Progenitor cell of endocrine pancreas (in vitro differentiated cells): ENCODE measurements at places on chromosomes 12 and 14. TPM values are rescaled to one million over a fixed set of nuclear protein-coding genes. Genes with fewer than 3 reads are reported as not detected.

GRCh38 chr14:51392416-51392815, 152.4 kb downstream of the TMX1 start:
- DNase-seq, result no peak

Gene ETFBKMT
- 3.7 and 4.5 TPM in 2 replicates for total RNA-seq

GRCh38 chr12:19189522-19189921, 60.0 kb downstream of the PLEKHA5 start:
- no peak for DNase-seq

GRCh38 chr12:26523708-26524150, 309.3 kb downstream of the ITPR2 start:
- DNase-seq, result no peak

DNA sequence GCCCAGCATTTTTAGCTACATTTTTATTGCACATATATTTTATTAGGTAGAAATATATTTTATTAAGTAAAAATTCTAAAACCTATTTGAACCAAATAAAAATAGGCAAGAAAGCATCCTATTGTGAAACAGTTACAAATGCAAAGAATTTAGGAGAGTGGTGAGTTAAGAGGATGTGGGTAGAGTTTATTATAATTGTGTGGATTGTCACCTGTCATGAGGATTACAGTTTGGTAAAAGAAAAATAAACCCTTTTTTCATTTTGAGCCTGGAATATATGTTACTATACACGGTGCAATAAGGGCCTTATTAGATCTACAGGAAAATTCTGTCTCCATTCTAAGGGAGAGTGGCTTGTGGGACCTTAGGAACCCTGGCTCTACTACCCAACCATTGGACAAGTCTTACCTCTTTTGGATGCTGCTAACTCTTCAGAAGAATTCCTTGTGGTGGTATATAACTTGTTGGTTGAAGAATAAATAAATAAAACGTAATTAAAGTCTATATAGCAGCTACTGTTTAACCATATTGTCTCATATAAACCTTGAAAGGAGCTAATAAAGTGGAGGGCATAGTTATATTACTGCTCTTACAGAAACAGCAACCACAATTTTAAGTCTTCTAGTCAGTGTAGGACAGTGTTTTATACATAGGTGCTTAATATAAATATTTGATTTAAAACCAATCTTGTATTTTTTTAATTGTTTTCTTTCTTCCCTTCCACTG, 67.8 kb downstream of the FGD4 start:
- DNase-seq, result no peak

DNA sequence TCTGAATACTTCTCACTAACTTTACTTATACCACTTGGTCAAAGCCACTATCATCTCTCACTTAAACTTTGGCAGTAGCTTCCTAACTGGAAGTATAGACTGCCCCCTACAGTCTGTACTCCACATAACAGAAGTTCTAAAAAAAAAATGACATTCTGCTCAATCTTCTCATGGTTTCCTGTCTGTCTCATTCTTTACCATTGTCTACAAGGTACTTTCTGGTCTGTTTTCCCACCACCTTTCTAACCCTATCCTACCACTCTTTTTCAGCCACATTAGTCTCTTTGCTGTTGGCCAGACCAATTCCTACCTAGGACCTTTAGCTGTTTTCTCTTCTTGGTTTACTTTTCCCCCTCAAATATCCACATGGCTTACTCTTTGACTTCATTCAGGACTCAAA, 14.7 kb downstream of the CPSF6 start:
- DNase-seq, result no peak

Gene HHIPL1
- 0.65 and 0.73 TPM in 2 replicates for total RNA-seq

DNA sequence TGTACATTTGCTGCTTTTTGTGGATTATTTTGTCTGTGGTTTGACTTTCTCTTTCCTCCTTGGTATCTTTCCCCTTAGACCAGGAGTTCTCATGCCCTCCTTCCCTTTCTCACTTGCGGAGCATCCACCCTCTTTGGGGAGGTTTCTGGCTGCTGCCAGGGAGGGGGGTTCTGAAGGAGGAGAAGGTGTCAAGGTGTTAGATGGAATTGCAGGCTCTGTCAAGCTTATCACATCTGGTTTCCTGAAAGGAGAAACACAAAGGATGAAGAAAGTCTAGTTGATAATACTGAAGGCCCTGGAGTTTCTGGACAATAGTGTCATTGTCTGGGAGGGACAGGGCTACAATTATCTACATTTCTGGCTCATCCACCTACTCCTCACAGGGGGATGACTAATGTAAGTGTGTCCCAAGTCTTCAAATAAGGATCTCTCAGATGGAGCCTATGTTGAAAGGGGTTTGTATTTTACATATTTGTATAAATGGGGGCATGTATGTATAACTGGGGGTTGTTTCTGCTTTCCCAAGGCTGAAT, 217.3 kb upstream of the CCDC196 start:
- DNase-seq, result no peak

Gene NAB2
- 13.4 and 13.8 TPM in 2 replicates for total RNA-seq

DNA sequence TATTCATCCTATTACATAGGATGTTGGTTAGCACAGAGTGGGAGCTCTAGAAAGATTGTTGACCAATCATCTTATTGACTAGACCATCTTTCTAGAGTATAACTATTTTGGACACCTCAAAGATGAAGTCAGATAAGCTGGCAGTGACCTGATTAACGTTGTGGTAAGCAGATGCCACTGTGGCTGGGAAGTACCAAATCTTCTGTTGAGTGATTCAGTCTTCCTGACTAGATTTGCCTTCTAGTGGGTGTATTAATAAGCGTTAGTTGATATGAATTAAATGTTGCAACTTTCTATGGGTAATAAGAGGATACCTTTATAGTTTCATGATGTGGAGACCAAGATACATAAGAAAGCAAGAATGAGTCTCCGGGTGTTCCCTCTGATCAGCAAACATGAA, 51.2 kb upstream of the HELB start:
- DNase-seq, result no peak

- no peak for DNase-seq
These were observed 95.6 kb upstream of the DNM1L start for GRCh38 chr12:32583534-32583933.

Gene GPR132
- 0.57 and 0.69 TPM in 2 replicates for total RNA-seq

- DNase-seq, result no peak
These were observed 3.8 kb upstream of the SCARB1 start for GRCh38 chr12:124867401-124867930.

Gene FIGNL2
- total RNA-seq, result 44.5 and 46.7 TPM in 2 replicates

- no peak for DNase-seq
These were observed 49.7 kb upstream of the CHPT1 start for GRCh38 chr12:101647711-101648110.

DNA sequence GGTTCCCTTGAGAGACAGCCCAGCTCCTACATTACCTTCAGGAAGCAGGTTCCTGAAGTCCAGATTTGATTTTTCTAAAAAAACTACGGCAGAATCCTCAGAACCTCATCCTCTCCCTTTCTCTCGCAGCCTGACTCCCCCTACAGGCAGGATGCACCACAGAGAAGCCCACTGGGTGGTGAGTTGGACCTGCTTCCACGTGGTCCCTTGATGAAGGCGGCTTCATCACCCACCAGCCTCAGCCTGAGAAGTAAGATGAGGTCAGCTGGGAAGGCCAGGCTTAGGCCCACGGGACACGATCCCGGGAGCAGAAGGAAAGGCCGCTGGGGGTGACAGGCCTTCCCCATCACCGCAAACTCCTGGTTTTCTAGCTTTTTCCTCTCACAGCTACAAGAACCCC, 83.0 kb downstream of the ACTN1 start:
- no peak for DNase-seq

- no peak for DNase-seq
These were observed 17.7 kb upstream of the TUNAR start for GRCh38 chr14:95858893-95859292.

DNA sequence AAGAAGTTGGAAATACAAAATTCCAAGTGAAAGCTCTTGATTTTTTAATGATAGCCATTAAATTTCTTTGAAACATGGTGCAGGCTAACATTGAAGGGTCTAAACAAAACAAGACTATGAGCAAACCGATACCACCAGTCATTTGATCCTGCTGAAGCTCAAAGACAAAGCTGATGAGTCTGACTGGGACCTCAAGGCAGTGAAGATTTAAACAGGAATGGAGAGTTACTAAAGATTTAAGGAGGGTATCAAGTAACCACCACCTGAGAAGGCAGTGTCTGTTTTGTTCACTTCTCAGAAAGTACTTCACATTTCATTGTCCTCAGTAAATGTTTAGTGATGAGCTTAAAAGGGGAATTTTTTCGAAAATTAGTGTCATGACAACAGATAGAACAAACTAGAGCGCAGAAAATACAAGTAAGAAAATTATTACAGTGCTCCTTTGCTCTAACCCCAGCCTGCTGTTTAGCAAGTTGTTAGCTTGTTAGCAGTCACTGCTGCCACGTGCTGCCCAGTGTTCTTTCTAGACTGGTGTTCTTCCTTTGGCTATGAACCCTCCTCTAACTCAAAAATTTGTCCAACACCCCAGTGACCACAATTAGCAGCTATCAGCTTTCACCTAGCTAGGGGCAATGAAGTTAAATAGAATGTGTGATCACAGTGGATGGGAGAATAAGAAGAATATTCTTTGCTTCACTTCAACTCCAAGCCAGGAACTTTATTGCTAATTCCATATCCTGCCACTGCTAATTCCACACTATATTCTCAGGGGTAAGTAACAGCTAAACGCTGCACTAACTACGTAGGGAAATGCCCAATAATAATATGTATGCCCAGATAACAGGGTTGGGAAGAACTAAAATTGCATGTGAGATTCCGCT, 41.1 kb downstream of the YAF2 start:
- DNase-seq, result no peak

DNA sequence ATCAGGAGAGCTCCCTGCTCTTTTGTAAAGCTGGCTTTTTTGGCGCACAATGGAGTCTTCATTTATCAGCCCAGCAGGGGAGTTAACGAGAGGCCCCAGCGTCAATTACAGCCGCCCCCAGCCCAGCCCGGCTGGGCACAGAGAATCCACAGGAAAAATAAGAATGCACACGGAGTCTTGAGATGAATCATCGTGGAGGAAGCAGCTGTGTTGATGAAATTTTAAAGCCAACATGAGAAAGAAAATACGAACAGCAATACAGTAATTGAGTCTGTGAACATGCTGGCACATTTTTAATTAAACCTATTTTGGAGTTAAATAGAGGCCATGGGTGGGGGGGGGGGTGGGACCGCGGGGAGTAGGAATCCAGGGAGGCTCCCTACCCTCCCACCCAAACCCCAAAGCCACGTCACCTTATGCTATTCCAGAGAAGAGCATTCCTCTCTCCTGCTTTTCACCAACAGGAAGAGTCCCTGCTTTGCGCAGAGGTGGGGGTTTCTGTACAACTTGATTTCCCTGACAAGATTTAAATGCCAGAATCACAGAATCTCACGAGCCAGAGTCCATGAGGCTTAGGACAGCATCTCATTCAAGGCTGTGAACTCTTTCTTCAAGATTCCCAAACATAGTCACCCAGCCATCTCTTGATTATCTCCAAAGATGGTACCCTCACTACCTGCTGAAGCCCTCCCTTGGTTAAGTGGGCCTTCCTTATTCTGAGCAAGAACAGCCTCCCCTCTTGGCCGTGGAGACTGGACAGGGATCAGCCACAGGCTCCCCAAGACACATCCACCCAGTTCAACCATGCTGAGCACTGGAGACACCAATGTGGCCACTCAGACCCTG, 50.3 kb downstream of the CCNK start:
- no peak for DNase-seq

- DNase-seq, result no peak
These were observed 42.6 kb upstream of the CHGA start for GRCh38 chr14:92880351-92880750.

DNA sequence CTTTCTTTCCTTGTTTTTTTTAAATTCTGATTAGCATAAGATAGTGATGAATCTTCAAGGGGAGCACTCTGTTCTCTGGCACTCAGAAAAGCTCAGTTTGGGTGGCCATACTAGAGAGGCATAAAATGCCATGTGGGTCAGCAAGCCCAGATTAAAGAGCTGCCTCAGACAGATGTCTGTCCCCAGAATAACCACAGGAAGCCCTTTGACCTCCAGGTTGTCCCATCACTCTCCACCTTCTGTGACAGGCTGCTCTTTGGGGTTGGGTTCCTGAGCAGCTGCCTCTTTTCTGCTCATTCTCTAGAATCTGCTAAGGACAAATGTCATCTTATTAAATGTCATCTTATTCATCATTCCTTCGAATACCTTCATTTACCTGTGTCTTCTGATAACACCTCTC, 96.0 kb upstream of the PDZRN4 start:
- DNase-seq, result no peak

Gene KRT74
- not detected in 2 replicates for total RNA-seq

GRCh38 chr14:77045238-77046162, 17.0 kb upstream of the IRF2BPL start:
- no peak for DNase-seq

GRCh38 chr12:18492372-18493025, 231.2 kb downstream of the PIK3C2G start:
- no peak for DNase-seq

GRCh38 chr12:68276402-68276930, 23.1 kb upstream of the IL22 start:
- DNase-seq, result no peak

DNA sequence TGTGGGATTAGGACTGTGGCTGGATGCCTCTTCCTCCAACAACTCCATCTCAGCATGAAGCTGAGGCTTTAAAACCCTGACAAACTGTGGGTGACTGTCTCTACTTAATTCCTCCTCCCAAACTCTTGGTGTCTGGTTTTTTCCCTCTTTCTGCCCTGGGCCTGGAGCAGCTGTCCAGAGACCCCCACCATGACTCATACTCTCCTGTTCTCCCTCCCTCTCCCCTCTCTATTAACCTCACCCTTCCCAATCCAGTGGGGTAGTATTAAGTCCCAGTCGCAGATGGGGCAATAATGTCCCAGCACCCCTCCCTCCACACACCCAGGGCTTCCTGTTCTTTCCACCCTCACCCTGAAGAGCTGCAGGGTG, 2.0 kb upstream of the DNAJC14 start:
- DNase-seq, result no peak

Gene LALBA
- not detected in 2 replicates for total RNA-seq

GRCh38 chr12:5571115-5571514, 139.2 kb downstream of the NTF3 start:
- no peak for DNase-seq

Gene KRT85
- not detected in 2 replicates for total RNA-seq

DNA sequence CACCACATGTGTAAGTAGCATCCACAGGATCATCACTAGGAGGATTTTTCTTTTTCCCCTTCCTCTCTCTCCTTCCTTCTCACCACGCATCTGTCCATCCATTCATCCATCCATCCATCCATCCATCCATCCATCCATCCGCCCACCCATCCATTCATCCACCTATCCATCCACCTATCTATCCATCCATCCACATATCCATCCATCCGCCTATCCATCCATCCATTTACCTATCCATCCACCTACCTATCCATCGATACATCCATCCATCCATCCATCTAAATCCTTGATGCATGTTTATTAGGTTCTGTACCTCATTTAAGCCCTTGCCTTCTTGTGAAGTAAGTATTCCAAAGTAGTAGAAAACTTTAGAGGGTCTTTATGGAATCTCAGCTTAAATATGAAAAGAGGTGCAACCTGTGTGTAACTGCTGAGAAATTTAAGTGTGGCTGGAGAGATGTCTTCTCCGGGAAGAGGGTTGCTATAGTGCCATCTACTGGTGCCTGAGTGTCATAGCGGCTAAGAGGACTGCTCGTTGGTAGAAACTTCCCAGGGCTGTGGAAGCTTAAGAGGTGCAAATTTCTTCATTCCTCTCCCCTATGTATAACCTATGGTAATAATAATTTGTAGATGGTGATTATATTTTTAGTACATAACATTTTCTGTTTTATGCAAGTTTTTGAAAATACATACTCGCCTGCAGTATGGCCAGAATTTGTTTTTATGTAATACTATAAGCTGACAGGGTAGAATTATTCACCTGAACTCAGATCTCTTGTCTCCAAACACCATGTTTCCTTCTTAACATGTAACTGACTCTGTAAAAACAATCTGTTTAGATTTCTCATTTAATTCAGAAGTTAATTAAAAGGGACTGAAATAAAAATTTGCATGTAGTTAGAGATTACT, 46.0 kb downstream of the MYO1H start:
- DNase-seq, result no peak
